ENCODE measurements at places on chromosomes 2 and 18.
A peak's percentile ranks its signal among the peaks of the same experiment; 100 is the strongest.

GRCh38 chr2:223386189-223386588, 216.0 kb downstream of the SCG2 start:
- no peak for DNase-seq

DNA sequence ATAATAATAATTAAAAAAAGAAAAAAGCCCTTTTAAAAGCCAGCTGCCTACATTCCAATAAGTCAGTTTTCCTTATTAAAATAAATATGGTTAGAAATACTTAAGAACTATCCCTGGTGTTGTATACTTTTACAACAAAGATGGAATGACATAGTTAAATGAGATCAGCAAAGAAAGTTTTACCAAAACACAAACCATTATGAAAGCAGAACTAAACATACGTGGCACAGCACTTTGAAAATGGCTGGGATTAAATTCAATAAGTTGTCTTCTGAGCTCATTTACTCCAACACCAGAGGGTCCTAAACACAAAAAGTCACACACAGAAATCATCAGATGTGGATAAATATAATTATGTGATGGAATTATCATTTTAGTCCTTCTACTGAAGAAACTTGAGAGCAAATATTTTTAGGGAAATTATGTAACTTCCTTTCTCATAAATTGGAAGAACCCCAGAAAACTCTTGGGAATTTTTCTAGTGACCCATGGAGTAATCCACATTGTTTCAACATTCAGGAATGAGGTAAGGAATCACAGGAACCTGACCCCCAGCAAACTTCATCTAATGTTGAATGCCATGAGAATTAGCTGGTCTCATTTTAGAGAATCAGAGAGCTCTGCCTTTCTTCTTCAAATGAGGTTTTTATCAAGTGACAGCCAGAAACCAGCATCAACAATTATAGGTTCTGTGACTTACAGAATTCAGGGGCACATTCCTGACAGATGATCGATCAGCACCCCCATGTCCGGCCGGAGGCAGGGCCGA, 11.5 kb upstream of the TMEM237 start:
- no peak for DNase-seq

DNA sequence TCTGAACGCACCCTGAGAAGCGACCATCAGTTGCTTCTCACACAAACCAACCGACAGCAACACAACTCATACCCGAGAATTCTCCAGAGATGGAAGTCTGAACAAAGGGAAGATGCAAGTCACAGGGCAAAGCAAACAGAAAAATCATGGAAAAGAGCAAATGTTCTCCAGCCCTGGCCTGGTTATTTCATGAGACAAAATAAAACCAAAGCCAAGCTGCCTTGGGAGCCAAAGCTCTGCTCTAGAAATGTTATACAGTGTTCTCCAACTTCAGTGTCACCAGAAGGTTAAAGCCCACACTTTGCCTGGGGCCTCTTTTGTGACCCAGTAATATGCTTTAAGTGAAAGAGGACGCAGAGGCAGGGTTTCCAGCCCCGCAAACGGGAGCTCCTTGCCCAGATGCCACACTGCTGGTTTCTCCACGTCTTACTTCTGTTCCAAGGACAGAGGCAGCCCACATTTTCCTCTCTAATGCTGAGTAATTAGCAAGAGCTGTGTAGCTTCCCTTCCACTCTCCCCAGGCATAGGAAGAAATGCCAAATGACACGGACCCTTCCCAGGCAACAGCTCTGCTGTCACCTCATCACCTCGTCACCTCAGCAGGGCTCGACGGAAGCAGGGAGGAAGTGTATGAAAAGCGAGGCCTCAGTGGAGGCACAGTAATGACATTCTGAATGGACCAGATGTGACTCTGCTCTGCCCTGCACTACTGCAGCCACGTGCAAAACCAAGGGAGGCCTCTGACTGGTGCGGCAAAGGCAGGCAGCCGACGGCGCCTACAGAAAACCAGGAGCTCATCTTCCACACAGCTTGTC, 64.7 kb downstream of the FBXO15 start:
- no peak for DNase-seq

DNA sequence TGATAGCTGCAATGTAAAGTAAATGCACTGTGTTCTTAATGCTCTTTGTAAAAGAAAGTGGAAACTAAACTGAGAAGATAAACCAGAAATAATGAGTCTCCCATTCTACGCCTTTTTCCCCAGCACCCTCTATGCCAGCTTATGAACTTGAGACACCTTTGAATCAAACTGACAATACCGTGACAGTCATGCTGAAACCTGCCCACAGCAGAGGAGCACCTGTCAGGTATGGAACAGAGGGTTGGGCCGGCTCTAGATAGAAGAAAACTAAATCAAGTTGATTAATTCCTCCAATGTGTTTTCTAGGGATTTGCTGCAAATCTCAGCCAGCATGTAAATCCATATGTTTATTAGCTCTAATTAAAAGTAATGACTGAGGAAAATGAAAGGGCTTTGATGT, 520.6 kb upstream of the RAB12 start:
- DNase-seq: no peak

DNA sequence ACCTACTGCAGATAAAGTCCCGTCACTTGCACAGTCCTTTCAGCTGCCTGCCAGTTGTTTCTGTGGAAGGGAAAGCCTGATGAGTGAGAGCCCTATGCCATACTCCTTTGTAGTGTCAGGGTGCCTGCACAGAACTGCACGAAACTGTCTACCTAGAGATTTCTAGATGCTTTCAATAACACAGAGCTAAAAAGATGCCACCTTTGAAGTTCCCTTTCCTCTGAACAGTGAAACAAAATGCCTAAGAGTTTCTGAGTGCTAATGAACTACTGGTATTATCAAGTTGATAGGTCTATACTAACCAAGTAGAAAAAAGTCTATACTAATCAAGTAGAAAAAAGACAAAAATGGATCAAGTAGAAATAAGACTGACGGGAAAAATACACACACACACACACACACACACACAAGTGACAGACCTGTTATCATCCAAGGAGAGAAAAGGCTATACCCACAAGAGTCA, 79.0 kb downstream of the TLK1 start:
- DNase-seq: no peak

DNA sequence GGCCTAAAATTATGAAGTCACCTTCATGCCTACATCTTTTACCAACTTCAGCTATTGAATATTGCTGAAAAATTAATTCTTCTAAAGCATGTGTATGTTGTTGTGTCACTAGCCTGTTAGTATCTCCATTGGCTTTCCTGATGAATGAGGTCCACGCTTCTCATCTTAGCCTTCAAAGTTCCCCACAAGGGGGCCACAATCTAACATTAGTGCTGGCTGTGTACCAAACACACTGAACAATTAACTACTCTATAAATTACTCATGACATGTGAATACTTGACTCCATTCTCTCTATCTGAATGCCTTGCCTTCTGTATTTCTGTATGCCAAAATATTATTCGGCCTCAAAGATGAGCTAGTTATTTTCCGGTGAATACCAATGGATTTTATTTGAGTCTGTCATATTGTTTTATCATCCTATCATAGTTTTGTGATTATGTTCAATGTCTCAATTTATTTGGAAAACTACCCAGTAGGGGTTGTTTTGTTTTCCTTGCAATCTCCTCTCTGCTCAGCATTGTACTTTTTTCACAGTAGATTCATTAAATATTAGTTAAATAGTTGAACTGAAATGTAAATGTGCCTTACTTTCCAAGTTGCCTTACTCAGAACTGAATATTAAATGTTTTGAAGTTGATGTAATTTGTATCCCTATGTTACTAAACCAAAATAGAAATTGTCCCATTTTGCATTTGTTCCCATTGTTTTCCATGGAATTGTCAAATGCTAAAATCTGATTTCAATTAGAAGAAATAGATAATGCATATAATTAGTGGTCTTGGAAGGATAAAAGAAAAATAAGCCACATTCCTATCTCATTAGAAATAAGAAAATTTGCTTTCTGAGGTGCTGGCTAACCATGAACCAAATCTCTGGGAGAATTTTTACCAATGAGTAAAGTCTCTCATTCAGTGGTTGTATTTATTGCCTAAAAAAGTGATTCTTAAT, 208.4 kb upstream of the COL3A1 start:
- DNase-seq: no peak

- DNase-seq: no peak
These were observed 96.7 kb downstream of the ZNF385B start for GRCh38 chr2:179764710-179765109.

DNA sequence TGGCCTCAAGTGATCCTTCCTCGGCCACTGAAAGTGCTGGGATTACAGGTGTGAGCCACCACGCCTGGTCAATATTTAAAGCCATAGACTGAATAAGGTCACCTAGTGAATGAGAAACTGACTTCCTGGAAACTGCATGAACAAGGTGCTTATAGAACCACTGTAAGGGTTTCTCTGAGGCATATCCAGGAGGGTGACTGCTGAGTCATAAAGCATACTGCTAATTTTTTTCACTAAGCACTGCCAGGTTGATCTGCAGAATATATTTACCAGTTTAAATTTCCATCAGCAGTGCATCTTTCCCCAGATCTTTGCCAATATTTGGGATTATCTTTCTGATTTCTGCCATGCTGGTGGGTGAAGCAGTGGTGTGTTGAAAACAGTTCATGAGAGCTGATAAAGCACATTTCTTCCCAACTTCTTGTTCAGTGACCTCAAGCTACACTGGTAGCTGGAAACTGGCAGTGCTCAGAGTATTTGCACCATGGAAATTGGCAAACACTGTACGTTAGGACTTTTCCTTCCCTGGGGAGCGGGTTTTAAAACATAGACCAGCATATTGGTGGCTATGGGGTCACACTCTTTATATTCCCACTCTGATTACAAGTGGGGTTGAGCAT, 4.2 kb upstream of the CLIP4 start:
- no peak for DNase-seq

GRCh38 chr2:68319398-68320117, at the start of gene CNRIP1:
Gene CNRIP1 (minus strand): TSS chr2:68319949. CDS start chr2:68319400, 549 bp downstream.
- DNase-seq: peak; percentile 63

All from hypothalamus (tissue), 51 donors.